ENCODE measurements at places on chromosomes 1 and 21.

GRCh38 chr1:86273066-86273465 lies 116.5 kb upstream of the COL24A1 start:
- no peak for DNase-seq

DNA sequence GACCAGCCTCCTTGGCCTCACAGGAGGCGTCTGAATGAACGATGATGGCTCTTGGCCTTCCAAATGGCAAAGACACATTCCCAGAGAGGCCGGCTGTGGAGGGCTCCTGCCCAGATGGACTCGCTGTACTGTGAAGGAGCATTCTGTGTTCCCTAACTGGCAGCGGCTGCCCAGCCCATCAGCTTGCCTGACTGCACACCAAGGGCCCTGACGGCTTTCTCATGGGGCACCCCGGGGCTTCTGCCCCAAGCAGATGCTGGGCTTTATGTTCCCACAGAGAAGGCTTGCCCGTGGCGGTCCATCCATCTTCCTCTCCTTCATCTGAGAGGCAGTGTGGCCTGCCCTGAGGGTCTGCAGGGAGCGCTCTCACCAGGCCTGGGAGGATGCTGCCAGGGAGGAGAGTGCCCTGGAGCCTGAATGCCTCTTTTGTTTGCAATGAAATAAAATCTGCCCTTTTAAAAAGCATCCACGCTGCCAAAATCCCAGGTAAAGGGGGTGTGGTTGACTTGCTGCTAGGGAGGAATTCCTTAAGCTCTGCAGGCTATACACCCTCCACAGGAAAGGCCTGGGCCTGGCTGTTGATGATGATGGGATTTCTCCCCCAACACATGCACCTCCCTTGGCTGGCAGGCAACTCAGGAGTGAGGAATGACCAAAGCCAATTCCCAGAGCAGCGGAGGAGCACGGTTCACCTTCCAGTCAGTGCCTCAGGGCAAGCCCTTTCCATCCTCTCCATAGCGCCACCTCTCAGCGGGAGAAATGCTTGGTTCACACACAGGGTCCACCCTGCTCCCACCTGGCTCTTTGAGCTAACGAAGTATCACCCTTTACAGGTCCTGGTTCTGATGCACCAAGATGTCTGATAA lies 84.6 kb upstream of the SSX2IP start:
- no peak for DNase-seq

GRCh38 chr1:224454402-224455055 lies 19.9 kb upstream of the WDR26 start:
- no peak for DNase-seq

GRCh38 chr1:55445416-55445815 lies 230.3 kb upstream of the USP24 start:
- DNase-seq = no peak

DNA sequence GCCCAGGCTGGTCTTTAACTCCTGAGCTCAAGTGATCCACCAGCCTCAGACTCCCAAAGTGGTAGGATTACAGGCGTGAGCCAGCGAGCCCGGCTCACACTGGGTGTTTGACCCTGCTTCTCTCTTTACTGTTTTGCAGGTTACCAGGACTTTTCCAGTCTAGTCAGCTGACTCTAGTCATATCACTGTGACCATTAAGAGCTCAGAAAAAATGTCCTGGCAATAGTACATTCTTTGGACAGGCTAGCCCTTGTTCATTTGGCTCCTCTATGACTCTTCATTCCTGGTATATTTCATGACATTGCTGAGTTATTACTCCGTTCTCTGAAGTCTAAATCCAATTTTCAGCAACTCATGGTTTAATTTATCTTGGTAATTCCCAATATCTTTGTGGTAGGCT lies 8.0 kb upstream of the CA6 start:
- DNase-seq = peak; percentile 7

- no peak for DNase-seq
These were observed 39.1 kb downstream of the MAP3K21 start for GRCh38 chr1:233366575-233366974.

DNA sequence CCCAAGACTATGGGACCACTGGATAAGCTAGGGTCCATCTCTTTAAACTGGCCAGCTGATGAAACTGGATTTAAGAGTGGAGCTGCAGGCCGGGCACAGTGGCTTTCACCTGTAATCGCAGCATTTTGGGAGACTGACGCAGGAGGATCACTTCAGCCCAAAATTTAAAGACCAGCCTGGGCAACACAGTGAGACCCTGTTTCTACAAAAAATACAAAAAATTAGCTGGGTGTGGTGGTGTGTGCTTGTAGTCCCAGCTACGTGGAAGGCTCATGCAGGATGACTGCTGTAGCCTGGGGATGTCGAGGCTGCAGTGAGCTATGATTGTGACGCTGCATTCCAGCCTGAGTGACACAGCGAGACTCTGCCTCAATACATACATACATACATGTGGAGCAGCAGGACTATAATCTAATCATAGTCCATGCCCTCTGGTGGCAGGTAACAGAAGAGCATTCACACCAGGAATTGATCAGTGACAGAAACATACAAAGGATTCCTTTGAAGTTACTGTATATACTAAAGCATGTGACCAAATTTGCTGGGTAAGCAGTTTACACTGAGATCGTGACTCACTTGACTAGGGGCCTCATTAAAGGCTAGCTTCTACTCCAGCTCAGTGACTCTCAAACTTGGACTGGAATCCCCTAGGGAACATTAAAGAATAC lies 101.5 kb upstream of the SLFNL1 start:
- DNase-seq = peak; percentile 72

DNA sequence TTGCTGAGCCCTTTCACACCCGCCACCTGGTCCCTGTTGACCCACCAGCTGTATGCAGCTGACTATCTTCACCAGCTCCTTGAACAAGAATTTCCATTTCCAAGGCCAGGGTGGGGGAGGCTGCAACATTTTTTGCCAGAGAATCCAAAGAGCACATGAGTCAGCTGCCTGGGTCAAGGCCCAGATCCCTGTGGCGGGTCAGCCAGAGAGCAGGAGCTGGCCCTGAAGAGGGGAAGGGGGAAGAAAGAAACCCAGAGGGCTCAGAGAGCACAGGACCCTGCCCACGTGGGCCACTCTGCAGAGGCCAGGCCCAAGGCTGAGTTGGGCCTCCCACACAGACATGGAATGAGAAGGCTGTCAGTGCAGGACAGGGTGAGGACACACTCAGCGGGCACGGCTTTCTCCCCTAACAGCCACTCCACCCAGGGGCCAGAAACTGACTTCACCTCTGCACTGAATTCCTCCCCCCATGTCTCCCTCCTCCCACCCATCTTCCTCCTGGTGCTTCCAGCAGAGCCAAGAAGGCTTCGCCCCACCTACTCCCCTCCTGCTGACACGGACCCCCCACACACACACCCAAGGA lies 28.9 kb downstream of the S100A6 start:
- DNase-seq = no peak

DNA sequence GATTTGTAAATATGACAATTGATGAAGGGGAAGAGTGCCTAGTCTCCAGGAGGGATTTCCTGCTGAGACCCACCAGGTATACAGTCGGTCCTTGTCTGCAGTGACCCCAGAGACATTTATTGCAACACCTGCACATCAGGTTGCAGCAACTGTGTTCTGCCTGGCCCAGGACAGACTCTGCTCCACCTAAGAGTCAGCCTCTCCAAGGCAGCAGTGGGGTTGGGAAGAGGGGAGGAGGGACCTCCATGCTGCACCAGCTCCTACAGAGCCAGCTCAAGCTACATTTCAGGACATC lies 120.4 kb upstream of the IRF2BP2 start:
- DNase-seq = no peak

- DNase-seq = no peak
These were observed 408.0 kb downstream of the RWDD3 start for GRCh38 chr1:95642035-95642434.

DNA sequence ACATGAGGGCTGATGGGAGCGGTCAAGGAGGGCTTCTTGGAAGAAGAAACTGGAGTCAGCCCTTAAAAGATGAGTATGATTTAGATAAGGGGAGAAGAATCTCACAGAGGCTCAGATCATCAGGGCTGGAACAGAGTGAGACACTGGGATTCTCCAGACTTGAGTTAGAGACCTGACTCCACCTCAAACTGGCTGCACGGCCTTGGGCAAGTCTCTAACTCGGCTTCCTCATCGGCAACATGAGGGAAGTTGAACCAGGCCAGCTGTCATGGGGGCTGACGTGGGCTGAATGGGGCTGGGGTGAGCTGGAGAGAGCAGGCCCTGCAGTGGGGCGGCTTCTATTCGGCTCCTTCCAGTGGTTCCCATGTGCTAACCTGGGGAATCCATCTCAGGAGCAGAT lies 2.5 kb downstream of the C1QC start:
- no peak for DNase-seq

DNA sequence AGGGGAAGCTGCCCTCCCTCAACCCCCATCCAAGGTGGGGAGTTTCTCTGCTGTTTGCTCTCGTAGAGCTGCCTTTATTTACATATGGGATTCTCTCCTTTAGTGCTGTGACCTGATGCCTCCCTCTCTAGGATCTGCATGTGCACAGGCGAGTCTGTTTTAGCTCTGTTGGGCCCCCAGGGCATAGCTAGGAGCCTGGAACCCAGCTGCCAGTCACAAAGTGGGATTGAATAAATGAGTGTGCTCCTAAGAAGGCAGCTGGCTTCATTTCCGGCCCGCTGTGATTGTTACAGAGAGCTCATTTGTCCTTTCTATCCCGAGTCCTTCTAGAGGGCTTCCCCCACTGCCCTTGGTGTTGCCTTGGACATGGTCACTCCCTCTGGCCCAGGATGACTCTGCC lies 176.6 kb downstream of the GRIK3 start:
- DNase-seq = no peak

- DNase-seq = peak; percentile 40
These were observed 61.7 kb upstream of the PUM1 start for GRCh38 chr1:31127266-31127665.

- no peak for DNase-seq
These were observed 187.0 kb upstream of the ESRRG start for GRCh38 chr1:216910081-216910840.

GRCh38 chr1:215345208-215345607 lies 221.9 kb upstream of the KCTD3 start:
- no peak for DNase-seq

- DNase-seq = no peak
These were observed 39.0 kb upstream of the SYNC start for GRCh38 chr1:32741413-32742198.

GRCh38 chr21:40847951-40848350 lies 993 bp upstream of the DSCAM start:
- no peak for DNase-seq

- no peak for DNase-seq
These were observed 29.8 kb downstream of the DBT start for GRCh38 chr1:100219883-100220282.

DNA sequence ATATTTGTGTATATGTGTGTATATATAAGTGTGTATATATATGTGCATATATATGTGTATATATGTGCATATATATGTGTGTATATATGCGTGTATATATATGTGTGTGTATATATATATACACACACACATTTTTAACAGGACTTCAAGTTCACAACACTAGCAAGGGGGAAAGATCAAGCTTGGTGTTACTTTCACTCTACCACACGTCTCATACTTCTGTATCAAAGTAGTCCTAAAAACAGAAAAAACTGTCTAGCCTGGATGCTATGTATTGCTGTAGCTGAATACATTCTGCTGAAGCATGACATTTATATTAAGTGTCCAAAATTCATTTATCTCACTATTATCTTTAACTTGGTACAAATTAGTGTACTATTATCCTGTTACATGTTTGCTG lies 17.9 kb upstream of the ATP6V1G3 start:
- DNase-seq = no peak

DNA sequence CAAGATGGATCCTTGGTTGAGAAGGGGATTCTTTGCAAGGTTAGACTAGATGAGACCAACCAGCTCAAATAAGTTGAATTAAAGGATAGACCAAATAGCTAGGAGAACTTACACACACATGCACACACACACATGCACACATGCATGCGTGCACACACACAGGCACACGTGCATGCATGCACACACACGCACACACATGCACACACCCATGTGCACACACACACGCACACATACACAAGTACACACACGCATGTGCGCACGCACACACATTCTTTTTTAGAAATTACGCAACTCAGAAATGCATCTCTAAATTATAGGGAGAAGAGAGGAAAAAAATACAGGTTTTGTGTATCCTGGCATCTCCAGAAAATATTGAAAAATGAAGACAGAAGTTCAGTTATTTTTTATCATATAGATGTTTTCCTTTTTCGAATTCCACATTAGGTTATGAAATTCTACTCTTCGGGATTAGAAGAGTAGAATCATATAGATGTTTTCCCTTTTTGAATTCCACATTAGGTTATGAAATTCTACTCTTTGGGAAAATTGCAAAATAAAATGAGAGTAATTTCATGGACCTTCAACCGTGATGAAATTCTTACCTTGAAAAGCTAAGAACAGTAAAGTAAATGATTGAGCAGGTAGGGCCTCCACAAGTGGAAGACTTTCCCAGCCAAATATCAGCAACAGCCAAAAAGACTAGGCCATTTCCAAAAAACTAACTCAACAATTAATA lies 243.2 kb upstream of the USP25 start:
- DNase-seq = no peak

GRCh38 chr1:18736958-18737357 lies 106.3 kb downstream of the PAX7 start:
- no peak for DNase-seq

DNA sequence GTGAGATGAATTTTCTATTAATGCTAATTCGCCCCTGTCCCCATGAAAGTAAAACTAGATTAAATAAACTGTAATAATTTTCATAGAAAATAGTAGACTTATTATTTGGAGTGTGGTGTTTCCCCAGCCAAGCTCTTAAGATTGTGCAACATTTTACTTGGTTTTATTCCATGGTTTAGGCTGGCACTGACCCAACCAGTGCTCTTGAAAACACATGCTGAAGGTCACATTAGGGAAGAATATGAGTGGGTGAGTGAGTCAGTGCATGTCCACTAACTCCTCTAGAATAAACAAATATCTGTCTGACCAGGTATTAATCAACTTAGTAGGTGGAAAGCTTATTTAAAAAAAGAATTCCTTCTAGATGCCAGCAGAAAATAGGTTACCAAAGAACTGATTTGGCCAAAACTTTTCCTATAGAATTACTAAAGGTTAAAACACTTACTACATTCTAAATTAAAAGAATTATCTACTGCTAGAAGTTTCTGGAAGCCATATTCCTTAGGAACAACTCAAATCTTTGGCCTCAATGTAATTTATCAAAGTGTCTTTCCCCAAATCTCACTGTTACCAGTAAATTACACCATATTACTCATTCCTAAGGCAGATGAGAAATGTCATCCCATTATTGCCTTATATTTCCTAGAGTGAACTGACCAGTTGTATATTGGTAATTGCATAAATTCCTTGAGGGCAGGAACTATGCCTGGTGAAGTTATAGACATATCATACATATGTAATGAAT lies 89.7 kb upstream of the RGS1 start:
- DNase-seq = peak; percentile 96

DNA sequence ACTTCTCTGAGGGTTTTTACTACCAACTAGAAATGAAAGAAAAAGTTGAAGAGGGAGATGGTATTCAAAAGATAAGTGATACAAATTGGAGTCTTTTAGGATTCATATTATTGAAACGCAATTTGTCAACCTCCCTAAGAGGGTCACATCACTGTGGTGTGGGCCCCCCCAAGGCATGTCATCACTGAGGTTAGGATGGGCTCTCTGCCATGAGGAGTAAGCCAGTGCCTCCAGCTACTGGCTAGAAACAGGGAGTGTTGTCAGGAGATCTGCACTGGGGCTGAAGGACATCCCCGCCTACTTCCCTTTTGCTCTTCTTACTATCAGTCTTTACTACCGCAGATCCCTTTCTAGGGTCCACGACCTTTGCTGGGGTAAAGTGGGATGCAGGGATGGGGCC lies 25.9 kb downstream of the ITSN1 start:
- DNase-seq = no peak
